RKO (cell line): ENCODE measurements at places on chromosomes 1 and 21.

GRCh38 chr1:4756851-4757580 is 102.6 kb downstream of the AJAP1 start:
- DNase-seq: no peak

- DNase-seq: no peak
Measured at GRCh38 chr1:89499320-89499719, 25.3 kb upstream of the LRRC8B start.

GRCh38 chr1:109620401-109620791 is 759 bp downstream of the AMPD2 start:
- peak; percentile 55 for DNase-seq

GRCh38 chr1:118151312-118151937 is 33.6 kb downstream of the SPAG17 start:
- peak; percentile 59 for DNase-seq

DNA sequence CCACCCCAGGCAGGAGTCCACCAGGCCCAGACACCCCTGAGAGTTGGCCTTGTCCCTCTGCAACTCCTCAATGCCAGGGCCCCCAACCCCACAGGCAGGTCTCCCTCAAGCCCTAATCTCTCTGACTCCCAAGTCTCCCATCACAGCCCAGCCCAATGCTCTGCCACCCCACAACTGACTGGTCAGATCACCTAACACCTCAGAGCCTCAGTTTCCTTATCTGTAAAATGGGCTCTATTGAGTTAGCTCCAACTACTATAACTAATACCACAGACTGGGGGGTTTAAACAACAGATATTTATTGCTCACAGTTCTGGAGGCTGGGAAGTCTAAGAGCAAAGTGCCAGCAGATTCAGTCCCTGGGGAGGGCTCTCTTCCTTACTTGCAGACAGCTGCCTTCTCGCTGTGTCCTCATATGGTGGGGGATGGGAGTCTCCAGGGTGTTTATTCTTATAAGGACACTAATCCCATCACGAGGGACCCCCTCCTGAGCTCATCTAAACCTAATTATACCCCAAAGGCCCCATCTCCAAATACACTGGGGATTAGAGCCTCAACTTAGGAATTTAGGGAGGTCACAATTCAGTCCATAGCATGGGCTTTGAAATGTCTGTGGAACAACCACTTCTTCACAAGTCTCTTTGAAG is 34.9 kb upstream of the ZC3H12A start:
- DNase-seq: no peak

GRCh38 chr1:100778748-100779147 is 59.2 kb downstream of the VCAM1 start:
- DNase-seq: no peak

GRCh38 chr1:219837994-219838294 is 90.4 kb downstream of the SLC30A10 start:
- DNase-seq: no peak

DNA sequence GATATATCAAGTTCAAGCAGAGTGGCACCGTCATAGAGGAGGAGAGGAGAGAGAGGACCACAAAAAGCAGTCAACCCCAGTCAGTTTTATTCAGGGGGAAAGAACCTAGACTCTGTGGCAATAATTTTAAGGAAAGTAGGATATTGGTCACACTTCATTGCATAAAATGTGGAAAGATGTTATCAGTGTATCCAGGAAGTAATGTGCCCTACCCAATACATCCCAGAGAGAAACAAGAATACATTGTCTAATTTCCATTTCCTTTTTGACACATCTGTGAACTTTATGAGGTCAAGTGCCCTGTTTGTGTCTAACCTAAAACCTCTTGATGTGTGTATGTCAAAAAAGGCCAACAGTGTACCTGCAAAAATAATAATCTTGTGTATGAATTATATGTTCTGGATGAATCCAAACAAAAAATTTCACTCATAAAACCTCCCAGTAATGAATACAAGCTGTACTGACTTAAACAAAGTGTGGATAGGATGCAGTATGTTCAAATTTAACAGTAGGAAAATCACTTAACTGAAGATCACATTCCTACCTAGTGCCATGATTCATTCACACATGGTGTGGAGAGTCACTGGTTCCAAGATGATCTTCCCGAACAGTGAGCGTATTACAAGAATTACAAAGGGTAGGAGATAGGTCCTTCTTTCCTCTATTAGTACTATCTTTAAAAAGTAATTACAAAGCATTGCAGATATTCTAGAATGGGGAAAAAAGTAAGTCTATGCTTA is 712.1 kb upstream of the CXADR start:
- DNase-seq: no peak

DNA sequence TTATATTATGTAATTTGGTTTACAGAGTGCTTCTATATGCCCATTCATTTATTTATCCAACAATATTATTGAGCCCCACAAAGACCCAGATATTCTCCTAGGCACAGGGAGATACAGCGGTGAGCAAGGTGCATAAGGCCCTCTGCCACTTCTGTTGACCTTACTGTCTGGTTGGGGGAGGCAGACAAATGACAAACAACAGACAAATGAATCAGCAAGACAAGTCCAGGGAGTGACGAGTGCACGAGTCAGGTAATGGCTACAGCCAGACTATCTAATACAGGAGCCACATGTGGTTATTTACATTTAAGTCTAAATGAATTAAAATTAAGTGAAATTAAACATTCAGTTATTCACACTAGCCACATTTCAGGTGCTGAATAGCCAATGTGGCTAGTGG is 22.0 kb upstream of the BCAR3 start:
- DNase-seq: peak; percentile 81

GRCh38 chr1:156226116-156226538 is 13.3 kb downstream of the PMF1 start:
- DNase-seq: no peak

DNA sequence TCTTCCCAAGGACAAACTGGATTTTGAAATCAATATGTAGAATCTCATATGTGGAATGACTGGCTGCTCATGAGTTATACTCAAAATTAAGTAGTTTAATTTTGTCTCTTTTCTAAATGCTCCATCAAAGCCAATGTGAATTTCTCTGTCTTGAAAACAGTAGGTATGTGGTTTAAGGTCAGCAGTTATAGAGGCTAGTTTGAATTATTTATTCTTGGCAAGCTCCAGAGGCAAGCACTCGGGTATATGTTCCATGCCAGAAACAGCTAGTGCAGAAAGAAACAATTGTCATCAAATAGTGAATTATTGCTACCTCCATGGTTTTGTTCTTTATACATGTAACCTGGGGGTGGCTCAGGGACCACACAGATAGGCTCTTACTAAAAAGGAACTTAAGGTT is 63.5 kb downstream of the LRIG2 start:
- DNase-seq: no peak

DNA sequence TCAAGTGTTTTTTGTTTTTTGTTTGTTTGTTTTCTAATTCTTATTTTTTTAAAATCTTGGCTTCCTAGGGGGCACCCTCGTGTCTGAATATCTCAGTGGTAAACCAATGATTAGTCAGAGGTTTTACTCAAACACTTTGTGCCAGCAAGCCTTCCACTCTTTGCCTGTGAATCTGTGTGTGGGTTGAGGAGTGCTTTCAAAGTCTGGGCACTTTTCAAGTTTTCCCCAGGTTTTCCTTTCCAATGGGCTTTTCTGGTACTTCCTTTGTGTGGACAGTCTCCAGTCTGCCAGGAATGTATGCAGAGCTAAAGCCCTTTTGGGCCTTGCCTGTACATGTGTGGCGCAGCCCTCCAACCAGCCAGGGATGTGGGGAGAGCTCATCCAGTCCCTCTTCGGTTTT is 9.7 kb upstream of the PPIE start:
- no peak for DNase-seq

DNA sequence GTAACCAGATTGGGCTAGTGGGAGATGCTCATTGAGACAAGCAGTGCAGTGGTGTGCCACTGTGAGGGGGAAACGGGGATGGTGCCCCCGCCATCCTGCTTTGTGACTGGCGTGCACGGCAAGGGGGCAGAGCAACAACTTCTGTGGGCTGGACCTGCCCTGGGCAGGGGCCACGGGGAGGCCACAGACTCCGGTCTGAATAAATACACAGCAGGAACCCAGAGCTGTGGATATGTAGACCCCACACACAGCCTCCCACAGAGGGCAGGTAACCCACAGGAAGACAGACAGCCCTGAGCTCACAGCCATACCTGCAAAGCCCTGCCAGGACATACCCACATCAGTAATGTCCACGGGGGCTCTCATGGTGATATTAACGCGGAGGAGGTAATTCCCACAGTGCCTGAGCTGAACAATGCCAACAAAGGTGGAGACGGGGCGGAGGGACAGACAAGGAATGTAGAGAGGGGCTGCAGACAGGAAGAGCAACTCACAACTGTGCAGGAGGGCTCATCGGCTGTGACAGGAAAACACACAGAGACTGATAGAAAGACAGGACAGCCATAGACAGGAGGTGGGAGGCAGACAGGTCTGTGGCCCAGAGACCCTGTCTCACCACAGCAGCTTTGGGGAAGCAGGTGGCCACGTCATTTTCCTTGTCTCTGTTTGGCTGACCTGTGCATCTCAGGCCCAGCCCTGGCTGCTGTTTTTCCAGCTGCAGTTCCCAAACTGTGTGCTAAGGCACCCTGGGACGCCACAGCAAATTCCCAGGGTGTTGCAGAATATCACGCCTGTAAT is 4.9 kb upstream of the WNT3A start:
- DNase-seq: no peak

- peak; percentile 12 for DNase-seq
Measured at GRCh38 chr1:8822373-8823294, 5.2 kb upstream of the RERE start.

- no peak for DNase-seq
Measured at GRCh38 chr1:24622218-24622617, 20.9 kb upstream of the SRRM1 start.

- DNase-seq: no peak
Measured at GRCh38 chr1:37825506-37825905, 17.5 kb upstream of the YRDC start.
